ENCODE measurements at places on chromosomes 16 and 17. TPM values are rescaled to one million over a fixed set of nuclear protein-coding genes. Genes with fewer than 3 reads are reported as not detected.

The CCDC200 gene
- total RNA-seq: not detected

The RPS15A gene
- total RNA-seq: 1,455 TPM

The TPSG1 gene
- total RNA-seq: not detected

The RCVRN gene
- not detected for total RNA-seq

The MED13 gene
- total RNA-seq: 47.9 TPM

The SSTR5 gene
- not detected for total RNA-seq

The TPSB2 gene
- not detected for total RNA-seq

The ADAD2 gene
- not detected for total RNA-seq

The TERB1 gene
- total RNA-seq: 0.05 TPM

The KRT34 gene
- total RNA-seq: 1.6 TPM

The CRYBA1 gene
- total RNA-seq: not detected

The DNAH2 gene
- total RNA-seq: not detected

The WNT9B gene
- total RNA-seq: not detected

The TBC1D3E gene
- not detected for total RNA-seq

The CTRB2 gene
- total RNA-seq: not detected

The ABCC11 gene
- total RNA-seq: not detected

The OMG gene
- total RNA-seq: not detected

The TNFRSF17 gene
- total RNA-seq: not detected

The CA5A gene
- not detected for total RNA-seq
